ENCODE measurements at places on chromosomes 12 and 14.

- no peak for DNase-seq
Measured at GRCh38 chr14:99721792-99722516, 37.9 kb downstream of the CYP46A1 start.

- no peak for DNase-seq
Measured at GRCh38 chr12:12202747-12203146, 64.1 kb downstream of the LRP6 start.

DNA sequence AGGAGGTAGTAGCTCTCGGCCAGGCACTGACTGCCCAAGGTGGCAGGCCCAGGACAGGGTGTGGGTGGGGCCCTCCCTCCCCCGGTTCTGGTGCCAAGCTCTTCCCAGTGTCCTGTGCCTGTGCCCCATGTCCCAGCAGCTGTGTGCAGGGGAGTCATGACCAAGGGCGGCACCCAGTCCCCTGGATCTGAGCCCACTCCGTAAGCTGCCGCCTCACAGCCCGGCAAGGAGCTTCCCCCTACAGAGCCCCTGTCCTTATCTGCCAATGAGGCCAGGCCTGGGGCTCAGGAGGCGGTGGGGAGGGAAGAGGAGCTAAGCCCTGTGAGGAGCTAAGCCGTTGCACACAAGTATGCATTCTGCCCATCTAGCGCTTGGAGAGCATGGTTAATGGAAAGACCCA lies 5.6 kb upstream of the C14orf180 start:
- DNase-seq = no peak

GRCh38 chr12:6424866-6425265 lies 19.9 kb upstream of the CD27 start:
- DNase-seq = no peak

GRCh38 chr12:34602213-34602940 lies 580.1 kb downstream of the ALG10 start:
- DNase-seq = no peak

DNA sequence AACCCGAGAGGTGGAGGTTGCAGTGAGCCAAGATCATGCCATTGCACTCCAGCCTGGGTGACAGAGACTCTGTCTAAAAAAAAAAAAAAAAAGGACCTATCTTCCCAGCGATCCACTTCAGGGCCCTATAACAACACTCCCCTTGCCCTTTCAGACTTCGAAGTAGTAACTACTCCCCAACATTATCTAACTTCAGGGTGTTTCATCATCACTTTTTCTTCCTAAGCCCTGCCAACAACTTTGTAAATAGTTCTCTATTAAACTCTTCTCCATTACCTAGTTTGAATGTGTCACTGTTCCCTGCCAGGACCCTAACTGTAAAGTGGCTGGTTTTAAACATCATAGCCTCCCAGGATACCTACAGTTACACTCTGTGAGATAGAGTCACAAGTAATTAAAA lies 220.8 kb downstream of the BTG1 start:
- DNase-seq = no peak

GRCh38 chr14:76927971-76928700 lies 100.4 kb downstream of the IRF2BPL start:
- DNase-seq = no peak

GRCh38 chr12:104825408-104825807 lies 132.7 kb downstream of the SLC41A2 start:
- no peak for DNase-seq

DNA sequence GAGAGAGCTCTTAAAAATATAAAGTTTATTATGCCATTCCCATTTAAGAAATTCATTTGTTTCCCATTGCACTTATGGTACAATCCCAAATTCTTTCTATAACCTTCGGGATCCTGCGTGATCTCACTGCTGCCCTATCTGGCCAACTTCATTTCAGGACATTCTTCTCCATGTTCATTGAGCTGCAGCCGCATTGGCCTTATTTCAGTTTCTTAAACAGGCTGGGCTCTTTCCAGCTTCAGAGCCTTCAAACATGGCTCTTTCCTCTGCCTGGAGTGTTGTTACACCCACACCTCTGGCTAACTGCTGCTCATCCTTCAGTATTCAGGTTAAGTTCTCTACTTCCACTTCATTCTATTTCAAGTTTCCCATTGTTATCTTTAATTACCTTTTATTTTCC lies 58.5 kb upstream of the LRTM2 start:
- no peak for DNase-seq

- no peak for DNase-seq
Measured at GRCh38 chr12:119204131-119204530, 25.4 kb downstream of the HSPB8 start.

DNA sequence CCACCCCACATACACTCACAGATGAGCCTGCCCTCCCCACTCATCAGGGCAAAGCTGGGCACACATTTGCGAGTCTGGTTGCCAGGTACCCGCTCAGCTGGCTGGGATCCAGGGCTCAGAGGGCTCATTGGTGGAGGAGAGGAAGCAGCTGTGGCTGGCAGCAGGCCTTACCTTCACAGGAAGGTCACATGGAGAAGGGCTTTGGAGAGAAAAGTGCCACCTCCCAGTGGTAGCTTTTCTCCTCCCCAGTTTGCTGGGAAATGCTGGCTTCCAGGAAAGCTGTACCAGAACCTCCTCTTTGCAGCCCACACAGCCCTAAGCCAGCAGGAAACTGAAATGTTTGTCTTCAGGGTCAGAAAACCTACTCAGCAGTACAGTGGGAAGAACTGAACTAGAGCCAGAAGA lies 55.6 kb downstream of the LGMN start:
- no peak for DNase-seq

GRCh38 chr12:53287741-53288216 lies 7.6 kb upstream of the PFDN5 start:
- DNase-seq = peak; percentile 73

DNA sequence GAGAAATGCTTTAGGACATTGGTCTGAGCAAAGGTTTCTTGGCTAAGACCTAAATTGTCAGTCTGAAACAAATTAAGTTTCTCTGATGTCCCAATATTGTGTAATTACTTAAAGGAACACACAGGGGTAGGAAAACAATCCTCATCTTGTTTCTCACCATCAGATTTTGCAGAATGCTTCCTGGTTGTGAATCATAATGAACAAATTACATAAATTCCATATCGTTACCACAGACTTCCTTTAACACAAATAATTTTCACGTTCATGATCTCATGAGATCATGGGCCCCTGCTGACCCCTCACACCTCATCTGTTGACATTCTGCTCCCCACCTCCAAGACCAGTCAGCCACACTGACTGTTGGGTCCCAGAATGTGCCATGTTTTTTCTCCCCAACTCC lies 194.1 kb downstream of the MON2 start:
- peak; percentile 81 for DNase-seq

DNA sequence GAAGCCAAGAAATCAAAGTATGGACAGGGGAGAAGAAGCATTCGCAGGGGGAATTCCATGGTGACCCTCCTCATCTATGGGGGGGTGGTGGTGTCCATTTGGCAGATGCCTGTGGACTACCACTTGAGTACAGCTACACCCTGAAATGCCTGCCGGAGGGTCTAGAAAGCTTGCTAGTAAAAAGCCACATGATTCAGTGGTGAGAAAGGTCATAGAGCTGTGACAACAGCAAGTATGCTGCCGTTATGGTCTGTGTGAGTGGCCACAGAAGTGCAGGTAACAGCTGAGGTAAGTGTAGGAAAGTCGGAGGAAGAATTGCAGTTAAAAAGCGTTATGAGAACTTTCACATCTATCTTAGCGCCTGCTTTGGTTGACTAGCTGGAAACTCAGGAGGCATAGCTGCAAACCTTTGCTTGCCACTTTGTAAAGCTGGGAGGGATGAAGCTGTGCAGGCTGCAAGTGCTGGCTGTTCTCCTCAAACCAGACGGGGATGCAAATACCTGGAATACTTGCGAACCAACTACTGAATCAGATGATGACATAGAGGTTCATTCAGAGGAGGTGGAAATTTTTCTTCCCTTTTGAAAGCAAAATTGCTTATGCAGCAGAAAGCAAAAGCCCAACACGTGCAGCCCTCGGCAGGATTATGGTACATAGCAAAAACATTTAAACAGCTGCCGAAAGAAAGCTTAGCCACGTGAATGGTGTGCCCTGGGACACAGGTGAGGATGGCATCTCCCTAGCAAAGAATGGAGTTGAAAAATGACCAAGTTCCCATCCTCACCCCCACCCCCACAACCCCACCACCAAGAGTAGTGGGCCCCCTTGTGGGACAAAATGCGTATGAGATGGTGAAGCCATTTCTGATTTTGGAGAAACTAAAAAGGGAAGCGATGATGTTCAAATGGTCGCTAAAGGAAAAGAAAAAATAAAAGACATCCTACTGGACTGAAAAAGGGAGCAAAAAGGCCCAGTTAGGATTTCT lies 287.0 kb downstream of the RERGL start:
- no peak for DNase-seq

DNA sequence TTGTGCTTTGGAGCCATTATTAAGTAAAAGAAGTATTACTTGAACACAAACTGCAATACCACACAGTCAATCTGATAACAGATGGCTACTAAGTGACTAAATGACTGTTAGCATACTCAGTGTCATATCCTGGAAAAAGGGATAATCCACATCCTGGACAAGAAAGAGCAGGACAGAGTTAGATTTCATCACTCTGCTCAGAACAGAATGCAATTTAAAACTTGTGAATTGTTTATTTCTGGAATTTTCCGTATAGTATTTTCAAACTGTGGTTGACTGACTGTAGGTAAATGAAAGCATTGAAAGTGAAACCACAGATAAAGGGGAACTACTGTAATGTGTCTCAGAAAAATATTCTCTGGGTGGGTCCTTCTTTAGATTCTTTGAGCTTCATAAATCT lies 458.8 kb downstream of the TMEM117 start:
- no peak for DNase-seq

- no peak for DNase-seq
Measured at GRCh38 chr14:41167040-41167439, 439.6 kb upstream of the LRFN5 start.

- no peak for DNase-seq
Measured at GRCh38 chr14:44154874-44155273, 352.2 kb downstream of the FSCB start.

- DNase-seq = no peak
Measured at GRCh38 chr12:102371165-102371564, 109.2 kb downstream of the IGF1 start.

DNA sequence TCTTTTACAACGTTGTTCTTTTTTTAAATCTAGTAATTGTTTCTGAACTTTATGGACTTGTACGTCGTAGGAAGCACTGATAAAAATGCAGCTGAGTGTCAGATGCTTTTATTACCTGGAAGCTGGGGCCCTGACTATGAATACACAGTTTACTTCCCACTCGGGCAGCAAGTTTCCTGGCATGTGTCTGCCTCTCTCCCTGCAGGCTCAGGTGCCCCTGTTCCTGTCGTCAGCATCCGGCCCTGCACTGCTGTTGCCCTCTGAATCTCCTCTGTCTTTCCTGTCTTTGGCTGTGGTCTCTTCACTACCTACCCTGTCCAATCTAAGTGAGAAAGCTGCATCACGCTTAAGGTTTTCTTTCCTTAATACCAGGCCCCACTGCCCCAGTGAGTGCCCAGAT lies 75.8 kb downstream of the PELI2 start:
- no peak for DNase-seq

- DNase-seq = peak; percentile 56
Measured at GRCh38 chr14:35342489-35343010, 50.4 kb downstream of the PSMA6 start.

DNA sequence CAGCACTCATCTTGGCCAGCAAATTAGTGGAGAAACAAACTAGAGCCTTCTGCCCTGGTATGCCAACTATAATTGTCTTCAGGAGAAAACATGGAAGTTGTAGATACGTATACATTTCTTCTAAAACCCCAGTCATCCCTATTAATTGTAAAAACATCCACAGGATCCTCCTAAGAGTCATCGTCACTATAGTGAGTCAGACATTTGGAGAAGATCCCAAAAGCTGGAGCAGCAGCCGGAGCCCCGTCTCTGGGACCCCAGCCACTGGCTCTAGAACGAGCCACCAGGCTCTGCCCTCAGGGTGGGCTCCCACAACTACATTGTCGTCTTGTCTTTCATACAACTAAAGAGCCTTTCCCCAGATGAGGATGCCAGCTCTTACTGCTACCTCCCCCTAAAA lies 15.5 kb downstream of the PRKAB1 start:
- peak; percentile 30 for DNase-seq

- no peak for DNase-seq
Measured at GRCh38 chr14:85523624-85524023, 6.3 kb upstream of the FLRT2 start.

GRCh38 chr12:29314416-29314815 lies 66.6 kb downstream of the ERGIC2 start:
- DNase-seq = no peak

DNA sequence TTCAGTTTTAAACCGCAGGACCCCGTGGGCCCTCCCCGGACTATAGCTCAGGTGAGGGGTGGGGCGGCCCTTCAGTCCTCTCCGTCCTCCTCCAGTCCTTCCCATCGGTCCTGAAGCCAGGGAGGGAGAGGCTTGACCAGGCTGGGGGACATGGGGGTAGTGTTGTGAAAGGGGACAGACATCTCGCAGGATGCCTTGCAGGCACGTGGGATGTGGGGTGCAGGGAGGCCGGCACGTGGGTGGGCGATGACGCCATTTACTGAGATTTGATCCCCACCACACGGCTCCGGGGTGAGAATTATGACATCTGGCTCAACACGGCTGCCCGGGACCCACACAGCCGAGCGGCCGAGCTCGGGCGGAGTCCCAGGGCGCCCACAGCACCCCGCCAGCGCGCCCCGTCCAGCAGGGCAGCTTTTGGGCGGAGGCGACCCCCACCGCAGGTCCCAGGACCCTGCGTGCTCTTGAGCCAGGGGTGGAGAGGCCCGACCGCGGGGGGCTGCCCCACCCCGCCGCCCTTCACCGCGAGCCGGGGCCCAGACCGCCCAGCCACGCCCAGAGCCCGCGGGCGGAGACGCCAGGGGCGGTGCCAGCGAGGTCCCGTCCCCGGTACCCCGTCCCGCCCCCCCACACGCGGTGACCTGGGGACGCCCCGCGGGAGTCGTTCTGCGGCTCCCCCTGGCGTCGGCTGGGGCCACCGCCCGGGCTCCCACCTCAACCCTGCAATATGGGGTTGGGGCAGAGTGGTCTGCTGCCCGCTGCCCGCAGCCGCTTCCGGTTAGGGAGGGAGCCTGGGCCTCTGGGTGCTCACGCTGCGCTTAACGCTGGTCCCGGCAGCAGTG lies 3.3 kb upstream of the EXOC3L4 start:
- peak; percentile 77 for DNase-seq

- DNase-seq = no peak
Measured at GRCh38 chr12:69062621-69063237, 129.8 kb upstream of the CPM start.

- peak; percentile 55 for DNase-seq
Measured at GRCh38 chr12:100234591-100235304, 32.1 kb downstream of the DEPDC4 start.

GRCh38 chr12:98418357-98419075 lies 96.9 kb upstream of the TMPO start:
- peak; percentile 96 for DNase-seq

- DNase-seq = peak; percentile 65
Measured at GRCh38 chr12:31959701-31960391, 631 bp downstream of the RESF1 start.

GRCh38 chr14:101963052-101963451 lies 1.3 kb upstream of the DYNC1H1 start:
- DNase-seq = no peak

GRCh38 chr12:1662761-1663439 lies 28.0 kb upstream of the ADIPOR2 start:
- DNase-seq = no peak
